ENCODE measurements at places on chromosomes 13 and 19.

- DNase-seq: no peak
Observed at GRCh38 chr13:96075953-96076543, 13.9 kb upstream of the HS6ST3 start.

DNA sequence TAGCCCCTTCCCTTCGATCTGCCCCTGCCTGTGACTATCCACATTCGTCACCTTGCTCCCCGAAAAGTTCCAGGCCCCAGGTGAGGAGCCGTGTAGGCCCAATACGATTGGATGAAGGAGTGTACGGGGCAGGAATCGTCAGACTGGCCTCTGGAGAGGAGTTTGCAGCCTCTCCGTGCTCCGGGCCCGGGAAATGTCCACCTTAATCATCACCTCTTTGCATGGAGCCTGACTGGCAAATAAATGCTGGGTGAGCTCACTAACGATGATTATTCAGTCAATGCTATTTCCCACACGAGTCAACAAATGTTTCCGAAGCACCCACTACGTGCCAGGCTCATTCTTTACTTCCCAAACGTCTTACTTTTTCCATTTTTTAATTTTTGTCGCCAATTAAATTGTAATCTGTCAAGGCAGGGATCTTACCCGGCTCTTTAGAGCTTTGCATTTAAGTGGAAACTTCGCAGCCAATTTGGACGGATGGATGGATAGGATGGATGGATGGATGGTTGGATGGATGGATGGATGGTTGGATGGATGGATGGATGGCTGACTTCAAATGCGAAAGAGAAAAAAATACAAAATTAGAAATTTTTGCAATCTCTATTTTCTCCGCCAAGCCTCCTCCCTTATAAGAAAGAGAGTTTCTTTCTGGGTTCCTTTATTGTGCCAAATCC is 45.8 kb downstream of the TGDS start:
- no peak for DNase-seq

DNA sequence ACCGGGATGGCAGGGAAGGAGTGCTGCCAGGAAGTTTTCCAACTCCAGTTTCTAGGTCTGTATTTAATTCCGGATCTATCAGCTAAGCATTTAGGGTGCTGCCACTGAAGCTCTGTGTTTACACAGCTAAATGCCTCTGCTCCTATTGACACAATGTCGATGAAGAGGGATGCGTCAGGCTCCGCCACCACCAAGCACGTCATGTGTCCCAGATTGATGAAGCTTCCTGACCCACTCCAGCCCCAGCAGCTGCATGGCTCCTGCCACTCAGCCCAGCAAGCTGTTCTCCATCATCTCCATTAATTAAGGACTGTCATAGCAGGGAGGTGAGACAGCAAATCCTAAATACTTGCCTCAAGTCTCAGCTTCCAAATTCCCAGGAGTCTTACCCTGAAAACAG is 435.2 kb upstream of the ZNF507 start:
- no peak for DNase-seq

GRCh38 chr13:113539822-113540221 is 44.7 kb upstream of the TFDP1 start:
- DNase-seq: no peak

- no peak for DNase-seq
Observed at GRCh38 chr13:40254394-40254793, 412.0 kb downstream of the FOXO1 start.

GRCh38 chr19:3456925-3457527 is 23.3 kb downstream of the SMIM24 start:
- no peak for DNase-seq

DNA sequence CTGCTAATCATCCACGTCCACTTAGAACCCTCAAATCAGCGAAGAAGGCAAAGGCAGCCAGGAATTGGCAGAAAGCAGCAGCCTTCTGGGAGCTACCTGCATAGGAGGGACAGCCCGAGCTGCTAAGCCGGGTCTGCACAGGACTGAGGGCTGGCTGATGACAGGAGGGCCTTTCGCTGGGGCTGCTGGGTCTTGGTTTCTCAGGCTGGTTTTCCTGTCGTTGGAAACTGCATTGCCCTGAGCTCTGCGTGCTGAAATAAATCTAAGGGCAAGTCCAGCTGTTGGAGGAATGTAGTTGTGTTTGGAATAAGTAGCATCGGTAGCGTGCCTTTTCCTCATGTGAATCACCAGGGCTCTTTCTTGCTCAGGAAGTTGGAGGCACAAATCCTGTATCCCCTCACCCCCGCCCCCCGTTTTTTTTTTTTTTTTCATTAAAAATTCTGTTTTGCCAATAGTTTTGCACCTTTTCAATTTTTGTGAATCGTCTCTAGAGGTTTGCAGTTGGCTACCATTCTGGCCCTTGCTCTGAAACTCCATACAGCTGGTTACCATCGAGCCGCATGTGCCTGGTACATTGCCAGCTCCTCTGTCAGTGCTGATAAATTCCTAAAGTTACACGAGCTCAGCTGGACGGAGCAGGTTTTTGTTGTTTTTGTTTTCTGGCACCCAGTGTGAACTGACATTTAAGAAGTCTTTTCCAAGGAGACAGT is 193.9 kb upstream of the RNF113B start:
- DNase-seq: peak; percentile 70

DNA sequence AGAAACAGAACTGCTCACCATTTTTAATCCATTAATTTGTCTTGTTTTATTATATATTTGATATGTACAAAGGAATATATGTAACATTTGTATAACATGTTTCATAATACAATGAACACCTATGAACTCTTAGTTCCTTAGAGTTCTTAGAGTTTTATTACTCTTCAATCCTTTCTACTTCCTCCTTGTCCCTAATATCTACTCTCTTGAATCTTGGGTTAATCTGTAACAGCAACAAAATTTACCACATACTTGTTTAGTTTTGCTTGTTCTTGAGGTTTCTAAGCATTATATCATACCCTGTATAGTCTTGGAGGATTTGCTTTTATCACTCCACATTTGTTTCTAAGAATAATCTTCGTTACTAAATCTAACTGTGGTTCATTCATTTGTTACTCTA is 151.4 kb downstream of the PDS5B start:
- DNase-seq: no peak

DNA sequence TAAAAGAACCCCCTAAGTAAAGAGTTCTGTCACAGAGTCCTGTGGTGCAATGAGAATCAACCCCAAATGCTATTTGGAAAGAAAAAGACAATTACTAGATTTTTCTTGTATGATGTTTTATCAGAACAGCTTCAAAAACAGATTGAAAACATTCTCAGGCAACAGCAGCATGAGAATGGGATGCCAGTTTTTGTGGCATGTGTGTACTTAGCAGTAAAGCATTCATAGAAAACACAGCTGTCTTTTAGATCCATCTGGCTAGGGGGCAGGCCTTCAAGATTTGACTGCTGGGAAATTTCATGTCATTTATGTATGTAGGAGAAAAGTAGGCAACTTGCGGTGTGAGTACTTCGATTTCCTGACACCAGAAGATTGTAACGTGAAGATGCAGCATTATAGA is 170.5 kb upstream of the HTR2A start:
- no peak for DNase-seq

GRCh38 chr19:33781996-33782395 is 14.7 kb upstream of the KCTD15 start:
- no peak for DNase-seq

- DNase-seq: no peak
Observed at GRCh38 chr13:80379245-80379644, 38.3 kb upstream of the SPRY2 start.

- DNase-seq: no peak
Observed at GRCh38 chr13:90997951-90998350, 349.5 kb upstream of the MIR17HG start.

Data from AG04449 (cell line).